ENCODE measurements at places on chromosomes 5 and 9. TPM values are rescaled to one million over a fixed set of nuclear protein-coding genes. Genes with fewer than 3 reads are reported as not detected.

DNA sequence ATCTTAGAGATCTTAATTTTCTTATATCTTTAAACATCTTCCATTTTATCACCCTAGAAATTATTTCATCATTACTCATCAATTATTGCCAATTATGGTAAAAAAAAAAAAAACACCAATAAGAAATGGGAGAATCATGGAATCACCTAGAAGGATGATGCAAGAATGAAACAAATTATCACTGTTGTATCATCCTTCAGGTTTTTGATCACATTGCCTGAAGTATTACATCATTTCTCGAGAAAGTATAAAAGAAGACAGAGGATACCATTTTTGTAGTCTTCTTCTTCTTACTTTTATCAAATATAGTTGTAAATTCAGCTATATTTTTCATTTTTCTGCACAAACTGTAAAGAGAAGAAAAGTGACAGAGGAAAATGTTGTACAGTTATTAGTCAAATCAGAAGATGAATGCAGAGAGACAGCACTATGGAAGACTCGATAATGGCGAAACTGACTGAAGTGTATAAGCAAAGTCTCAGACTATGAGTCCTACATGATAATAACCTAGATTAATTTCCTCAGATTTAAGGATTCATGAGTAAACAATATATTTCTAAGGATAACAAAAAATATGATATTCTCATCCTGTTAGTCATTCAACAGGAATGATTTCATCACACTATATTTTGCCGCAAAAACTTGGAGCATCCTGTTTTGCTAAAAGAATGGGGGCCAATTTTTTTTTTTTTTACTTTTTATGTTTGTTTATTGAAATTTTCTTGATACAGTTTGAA is 5.9 kb upstream of the STC2 start:
- DNase-seq, result no peak

- no peak for DNase-seq
Measured at GRCh38 chr5:31516802-31517201, 15.1 kb downstream of the DROSHA start.

GRCh38 chr9:127263237-127263636 is 1.3 kb upstream of the GARNL3 start:
- no peak for DNase-seq

DNA sequence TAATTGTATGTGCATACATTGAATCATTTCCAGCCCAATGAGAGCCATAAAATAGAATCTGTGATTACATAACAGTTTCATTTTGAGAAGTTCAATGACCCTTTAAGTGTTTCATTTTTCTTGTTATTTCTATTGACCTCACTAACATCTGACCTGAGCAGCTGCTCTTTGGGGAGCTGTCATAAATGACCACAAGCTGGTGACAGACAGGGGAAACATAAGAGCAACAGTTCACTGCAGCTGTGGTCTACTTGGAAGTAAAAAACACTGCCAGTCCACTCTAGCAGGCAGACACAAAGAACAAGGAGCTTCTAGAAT is 265.4 kb downstream of the DTWD2 start:
- DNase-seq, result no peak

DNA sequence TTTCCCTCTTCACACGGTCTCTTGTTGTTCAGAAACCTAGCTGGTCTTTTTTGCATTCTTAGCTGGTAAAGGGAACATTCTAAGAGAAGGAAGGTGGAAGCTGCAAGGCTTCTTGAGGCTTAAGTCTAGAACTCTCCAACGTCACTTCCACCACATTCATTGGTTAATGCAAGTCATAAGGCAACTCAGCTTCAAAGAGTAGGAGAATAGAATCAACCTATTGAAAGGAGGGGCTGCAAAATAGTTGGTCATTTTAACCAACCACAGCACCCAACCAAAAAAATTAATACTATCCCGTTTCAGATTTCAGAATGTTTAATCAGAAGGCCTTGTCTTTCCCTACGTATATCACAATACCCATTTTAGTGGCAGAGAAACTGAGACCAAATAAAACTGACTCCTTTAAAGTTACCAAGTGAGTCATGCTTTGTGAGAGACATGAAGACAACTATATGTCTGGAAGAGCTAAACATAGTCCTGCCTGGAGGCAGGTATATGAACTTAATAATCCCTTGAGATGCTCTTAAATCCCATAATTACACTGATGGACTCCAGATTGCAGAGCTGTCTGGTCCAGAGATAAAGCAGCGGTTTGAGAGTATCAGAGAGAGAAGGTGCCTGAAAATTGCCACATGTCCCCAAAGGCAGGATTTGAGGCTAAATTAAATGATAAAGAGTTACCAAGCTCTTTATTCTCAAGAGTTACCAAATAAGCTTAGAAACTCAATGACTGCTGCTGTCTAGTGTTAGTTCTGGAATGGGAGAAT is 14.4 kb downstream of the DOCK8 start:
- no peak for DNase-seq

DNA sequence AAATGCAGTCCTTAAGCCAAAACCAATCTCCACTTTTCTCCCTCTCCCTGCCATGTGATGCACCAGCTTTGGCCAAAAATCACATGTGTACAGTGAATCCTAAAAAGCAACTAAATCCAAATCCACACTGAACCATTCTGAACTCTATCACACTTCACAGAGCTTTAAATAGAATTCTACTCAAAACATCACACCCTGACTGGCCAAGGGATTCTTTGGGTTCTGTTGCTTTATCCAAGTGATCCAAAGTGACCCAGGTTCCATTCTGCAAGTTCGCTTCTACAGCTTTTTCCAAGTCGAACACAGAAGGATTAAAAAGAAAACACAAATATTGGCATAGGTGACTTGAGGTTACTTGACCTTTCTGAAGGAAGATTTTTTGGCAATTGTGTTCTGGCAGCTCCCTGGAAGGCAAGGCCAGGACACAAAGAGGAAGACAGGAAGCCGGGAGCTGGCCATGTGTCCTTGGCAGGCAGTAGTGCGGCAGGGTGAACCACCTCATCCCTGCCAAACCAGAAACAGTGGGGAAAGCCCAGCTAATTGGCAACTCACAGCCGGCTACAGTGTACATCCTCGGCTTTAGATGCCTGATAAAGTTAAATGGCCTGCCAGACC is 115.0 kb downstream of the NFIB start:
- peak; percentile 60 for DNase-seq

DNA sequence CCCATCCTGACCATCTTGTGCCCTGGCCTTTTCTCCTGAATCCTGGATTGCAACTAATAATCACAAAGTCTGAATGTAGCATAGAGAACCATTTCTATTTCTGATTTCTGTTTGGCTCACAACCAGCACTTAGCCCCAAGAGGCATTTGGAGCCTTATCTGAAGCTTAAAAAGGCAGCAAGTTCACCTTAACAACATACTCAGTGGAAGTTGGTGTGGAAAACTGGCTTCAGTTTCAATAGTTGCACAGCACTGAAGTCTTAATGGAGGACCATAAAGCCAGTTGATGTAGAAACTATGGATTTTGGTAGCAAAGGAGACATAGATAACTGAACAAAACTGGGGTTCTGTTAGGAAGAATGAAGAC is 574.1 kb downstream of the PSAT1 start:
- DNase-seq, result no peak

DNA sequence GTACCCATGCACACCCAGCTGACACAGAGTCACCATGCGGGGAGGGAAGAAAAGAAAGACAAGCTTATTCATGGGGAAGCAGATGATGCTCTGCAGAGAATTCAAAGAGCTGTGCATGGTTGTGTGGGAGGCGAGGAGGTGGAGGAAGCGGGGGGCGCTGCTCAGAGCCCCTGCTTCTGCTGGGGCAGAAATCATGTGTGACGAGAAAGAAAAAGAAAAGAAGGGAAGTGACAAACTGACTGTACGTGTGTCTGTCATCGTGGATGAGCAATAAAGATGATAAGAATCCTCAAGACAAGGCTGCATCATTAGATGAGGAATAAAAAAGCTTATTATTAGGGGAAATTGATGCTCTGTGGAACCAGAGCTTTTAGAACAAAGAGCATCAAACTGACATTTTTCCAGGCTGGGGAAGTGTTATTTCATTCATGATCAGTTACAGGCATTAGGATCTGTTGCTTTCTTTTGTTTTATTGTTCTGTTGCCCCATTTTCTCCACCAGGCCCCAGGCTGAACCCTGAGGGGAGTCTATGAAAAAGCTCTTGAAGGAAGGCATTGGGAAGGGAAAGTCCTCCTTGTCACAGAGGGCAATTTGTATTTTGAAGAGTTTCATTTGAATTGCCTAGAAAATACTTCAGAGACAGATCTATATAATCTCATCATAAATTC is 20.3 kb upstream of the SH3RF2 start:
- no peak for DNase-seq

- DNase-seq, result no peak
Measured at GRCh38 chr9:135561391-135562234, at the start of gene PAEP. Gene PAEP (plus strand): TSS chr9:135561756.

The FTMT gene
- not detected for total RNA-seq

The SLC6A3 gene
- total RNA-seq, result 0.24 TPM

The KDM3B gene
- 71.4 TPM for total RNA-seq

The LHX3 gene
- total RNA-seq, result not detected

The C5orf46 gene
- not detected for total RNA-seq

The TRIO gene
- total RNA-seq, result 268 TPM

The PALM2AKAP2 gene
- total RNA-seq, result 6.4 TPM
